ENCODE measurements at places on chromosomes 13 and 19.

- DNase-seq, result no peak
Observed at GRCh38 chr13:104491916-104492315, 1425.7 kb upstream of the SLC10A2 start.

DNA sequence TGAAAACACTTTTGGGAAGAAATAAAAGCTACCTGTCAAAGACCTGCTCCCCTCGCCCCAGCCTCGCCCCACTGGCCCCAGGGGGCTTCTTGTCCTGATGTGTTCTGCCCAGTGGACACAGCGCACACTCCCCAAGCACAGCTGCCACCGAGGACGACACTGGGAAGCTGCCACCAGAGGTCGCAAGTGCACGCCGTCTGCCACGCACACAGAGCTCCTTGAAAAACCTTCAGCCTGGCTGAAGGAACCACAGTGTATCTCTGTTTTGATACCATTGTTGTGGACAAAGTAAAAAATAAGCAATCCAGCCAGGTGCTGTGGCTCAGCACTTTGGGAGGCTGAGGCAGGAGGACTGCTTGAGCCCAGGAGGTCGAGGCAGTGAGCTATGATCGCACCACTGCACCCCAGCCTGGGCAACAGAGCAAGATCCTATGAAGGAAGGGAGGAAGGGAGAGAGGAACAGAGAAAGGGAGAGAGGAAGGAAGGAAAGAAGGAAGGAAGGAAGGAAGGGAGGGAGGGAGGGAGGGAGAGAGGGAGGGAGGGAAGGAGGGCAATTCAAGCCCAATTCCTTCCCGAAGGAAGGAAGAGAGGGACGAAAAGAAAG, 57.3 kb downstream of the CEBPG start:
- DNase-seq, result peak; percentile 67

- DNase-seq, result no peak
Observed at GRCh38 chr19:37953171-37953917, 46.3 kb downstream of the SIPA1L3 start.

GRCh38 chr13:30847650-30848307, 58.3 kb upstream of the MEDAG start:
- DNase-seq, result peak; percentile 21

DNA sequence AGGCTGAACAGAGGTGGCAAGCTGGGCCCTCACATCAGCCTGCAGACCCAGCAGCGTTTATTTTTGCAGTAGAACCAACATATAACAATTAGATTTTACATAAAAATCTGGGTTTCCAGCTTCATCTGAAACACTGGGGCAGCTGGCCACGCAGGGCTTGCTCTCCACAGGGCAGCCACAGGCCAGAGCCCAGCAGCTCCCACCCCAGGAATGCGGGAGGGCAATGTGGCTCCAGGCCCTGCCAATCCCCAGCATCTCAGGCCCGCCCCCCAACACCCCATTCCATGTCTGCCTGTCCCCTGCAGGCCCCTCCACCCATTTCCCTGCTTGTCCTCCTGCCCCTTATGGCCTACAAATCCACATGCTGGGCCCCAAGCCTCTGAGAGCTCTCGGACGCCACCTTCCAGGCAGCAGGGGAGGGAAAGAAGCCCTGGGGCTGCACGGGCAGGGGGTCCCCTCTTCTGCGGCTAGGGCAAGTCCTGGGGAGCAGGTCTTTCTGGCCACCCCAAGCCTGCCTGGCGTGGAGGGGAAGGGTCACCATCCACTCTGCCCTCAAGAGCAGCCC, 15.0 kb upstream of the VSTM2B start:
- DNase-seq, result no peak

- DNase-seq, result no peak
Observed at GRCh38 chr19:18995804-18996241, 37.5 kb downstream of the SUGP2 start.

DNA sequence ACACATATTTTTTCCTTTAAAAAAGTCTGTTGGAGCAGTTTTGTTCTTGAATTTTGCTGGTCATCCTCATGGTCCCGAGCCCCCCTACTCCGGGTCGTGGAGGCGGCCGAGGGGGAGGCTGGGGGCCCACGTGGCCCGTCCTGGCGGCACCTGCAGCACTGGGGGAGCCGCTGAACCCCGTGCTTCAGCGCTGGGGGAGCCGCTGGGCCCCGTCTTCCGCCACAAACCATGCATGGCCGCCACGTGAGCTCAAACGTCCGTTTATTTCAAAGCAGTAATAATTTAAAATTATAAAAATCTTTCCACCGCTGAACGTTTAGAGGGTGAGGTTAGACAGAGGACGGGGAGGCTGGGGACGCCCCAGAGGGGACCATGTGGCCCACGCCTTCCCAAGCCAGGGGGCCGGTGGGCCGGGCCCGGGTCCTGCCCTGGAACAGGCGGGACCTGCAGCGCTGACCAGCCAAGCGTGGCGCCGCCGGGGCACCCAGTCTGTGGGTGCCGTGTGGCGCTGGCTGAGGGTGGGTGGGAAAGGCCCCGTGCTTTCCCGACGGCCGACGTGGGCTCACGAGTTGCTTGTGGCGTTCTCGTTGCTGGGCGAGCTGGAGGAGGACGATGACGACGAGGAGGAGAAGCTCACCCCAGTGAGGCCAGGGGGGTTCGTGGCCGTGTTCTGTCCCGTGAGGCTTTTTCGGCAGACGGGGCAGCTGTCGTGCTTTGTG, 8.0 kb downstream of the FGF22 start:
- DNase-seq, result no peak

GRCh38 chr19:4084547-4084877, 17.8 kb upstream of the ZBTB7A start:
- no peak for DNase-seq

DNA sequence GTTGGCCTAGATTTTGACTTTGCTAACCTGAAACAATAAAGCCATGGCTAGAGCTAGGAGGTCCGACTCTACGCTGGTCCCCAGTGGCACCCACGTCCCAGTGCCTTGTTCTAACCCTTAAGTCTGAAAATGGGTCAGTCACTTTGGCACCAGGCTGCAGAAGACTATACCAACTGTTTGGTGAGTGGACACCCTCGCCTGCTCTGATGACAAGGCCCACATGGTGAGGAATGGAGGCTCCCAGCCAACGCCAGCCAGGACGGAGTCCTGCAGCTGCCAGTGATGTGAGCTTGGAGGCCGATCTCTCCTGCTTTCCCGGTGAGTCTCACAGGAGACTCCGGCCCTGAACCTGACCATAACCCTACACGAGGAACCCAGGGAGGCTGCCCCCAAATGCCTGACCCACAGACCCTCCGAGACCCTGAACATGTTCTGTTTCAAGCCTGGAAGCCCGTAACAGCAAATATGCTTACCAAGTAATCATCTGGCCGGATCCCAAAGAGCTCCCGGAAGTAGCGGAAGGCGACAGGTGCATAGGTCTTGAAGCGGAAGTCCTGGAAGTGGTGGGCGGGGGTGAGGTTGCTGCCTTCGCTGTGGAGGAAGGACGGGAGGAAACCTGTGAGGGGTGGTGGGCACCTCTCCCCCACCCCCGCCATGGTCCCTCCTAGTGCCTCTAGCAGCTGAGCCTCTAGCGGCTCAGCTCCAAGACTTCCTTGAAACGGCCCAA, 34.1 kb upstream of the CACTIN start:
- DNase-seq, result no peak

DNA sequence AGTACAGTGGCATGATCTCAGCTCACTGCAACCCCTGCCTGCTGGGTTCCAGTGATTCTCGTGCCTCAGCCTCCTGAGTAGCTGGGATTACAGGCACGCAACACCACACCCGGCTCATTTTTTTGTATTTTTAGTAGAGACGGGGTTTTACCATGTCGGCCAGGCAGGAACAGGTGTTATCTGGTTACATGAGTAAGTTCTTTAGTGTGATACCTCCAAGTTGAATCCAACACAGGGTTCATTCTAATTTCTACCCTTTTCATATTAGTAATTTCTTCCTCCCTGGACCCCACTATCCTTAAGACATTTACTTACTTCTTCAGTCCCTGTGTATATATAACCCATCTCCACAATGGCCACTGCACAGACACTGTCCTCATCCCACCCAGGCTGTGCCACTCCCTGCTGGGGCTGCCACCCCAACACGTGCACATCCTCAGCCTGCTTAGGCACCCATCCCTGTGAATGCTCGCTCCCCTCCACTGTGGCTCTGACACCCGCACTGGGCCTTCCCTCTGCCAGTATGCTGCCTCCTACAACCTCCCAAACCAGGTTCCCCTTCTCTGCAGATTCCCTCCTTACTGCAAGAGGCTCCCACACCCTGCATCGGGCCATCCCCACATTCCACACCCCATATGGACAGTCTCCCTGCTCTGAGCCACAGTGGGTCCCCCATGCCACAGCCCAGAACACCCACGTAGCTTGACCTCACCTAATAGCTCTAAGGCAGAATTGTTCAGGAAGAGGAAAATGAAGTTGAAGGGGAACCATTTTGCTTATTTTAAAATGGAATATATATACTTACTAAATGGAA, 147.1 kb downstream of the TBC1D4 start:
- DNase-seq, result no peak

DNA sequence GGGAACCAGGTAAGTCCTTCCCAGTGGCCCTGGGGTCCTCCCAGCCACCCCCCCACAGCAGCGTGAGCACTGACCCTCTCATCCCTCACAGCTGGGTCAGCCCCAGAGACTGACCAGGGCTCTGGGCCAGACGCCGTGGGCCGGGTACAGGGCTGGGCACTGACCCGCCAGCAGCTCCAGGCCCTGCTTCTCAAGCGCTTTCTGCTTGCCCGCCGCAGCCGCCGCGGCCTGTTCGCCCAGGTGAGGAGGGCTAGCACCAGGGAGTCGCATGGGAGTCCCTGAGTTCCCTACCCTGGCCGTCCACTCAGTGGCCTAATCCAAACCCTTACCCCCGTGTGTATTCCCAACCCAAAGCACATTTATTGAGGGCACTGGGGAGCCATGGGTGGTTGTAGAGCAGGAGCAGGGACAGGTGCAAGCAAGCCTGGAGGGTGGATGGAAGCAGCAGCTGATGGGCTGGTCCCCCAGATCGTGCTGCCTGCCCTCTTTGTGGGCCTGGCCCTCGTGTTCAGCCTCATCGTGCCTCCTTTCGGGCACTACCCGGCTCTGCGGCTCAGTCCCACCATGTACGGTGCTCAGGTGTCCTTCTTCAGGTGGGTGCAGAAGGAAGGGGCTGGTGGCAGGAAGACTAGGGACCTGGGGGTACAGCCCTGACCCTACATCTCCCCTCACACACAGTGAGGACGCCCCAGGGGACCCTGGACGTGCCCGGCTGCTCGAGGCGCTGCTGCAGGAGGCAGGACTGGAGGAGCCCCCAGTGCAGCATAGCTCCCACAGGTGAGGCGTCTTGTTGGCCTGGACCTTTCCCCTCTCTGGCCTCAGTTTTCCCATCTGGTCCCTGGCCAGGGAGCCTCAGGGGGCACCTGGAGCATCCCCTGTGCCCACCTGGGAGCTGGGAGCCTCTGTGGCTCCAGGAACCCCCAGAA, 12.6 kb upstream of the ARHGAP45 start:
- no peak for DNase-seq

- DNase-seq, result no peak
Observed at GRCh38 chr13:114062754-114063153, 69.7 kb downstream of the RASA3 start.

DNA sequence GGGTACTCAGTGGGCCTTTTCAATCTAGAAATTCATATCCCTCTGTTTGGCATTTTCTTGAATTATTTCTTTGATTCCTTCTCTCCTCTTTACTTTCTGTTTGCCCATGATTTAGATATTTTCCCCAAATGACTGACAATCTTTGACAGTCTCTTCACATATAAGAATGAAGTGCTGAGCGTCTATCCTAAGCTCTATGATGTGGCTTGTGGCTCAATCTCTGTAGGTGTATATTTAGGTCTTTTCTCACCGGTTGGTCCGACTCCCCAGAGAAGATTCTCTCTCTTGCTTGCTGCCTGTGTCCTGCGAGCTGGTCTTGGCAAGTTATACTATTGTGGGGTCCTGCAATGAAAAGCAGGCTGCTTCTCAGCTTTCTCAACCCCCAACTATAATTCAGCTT, 29.0 kb downstream of the FLT3 start:
- DNase-seq, result no peak

DNA sequence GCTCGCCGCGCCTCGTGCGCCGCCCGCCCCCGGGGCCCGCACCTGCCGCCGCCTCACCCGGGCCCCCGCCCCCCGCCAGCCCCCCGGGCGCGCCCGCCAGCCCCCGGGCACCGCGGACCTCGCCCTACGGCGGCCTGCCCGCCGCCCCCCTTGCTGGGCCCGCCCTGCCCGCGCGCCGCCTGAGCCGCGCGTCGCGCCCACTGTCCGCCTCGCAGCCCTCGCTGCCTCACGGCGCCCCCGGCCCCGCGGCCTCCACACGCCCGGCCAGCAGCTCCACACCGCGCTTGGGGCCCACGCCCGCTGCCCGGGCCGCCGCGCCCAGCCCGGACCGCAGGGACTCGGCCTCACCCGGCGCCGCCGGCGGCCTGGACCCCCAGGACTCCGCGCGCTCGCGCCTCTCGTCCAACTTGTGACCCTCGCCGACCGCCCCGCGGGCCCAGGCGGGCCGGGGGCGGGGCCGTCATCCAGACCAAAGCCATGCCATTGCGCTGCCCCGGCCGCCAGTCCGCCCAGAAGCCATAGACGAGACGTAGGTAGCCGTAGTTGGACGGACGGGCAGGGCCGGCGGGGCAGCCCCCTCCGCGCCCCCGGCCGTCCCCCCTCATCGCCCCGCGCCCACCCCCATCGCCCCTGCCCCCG, 17.2 kb downstream of the POLRMT start:
- no peak for DNase-seq

DNA sequence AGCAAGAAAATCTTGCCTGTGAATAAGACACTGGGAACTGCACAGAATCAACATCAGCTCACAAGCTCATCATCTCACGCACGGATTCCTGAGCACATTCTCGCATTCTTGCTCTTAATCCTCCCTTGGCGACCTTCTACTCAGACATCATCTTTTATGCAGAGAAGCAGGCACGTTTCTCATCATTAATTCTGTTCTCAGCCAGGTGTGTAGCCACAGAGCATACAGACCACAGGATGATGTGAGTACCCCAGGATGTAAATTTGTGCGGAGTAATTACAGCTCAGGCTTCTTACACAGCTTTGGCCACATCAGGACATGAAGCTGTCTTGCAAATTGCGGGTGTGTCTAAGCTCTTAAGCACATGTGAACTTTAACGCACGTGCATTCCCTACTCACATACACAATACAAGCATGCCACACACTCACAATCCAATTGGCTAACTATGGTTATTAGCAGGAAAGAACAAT, 36.5 kb upstream of the SACS start:
- DNase-seq, result no peak

- no peak for DNase-seq
Observed at GRCh38 chr19:17943274-17944221, 10.7 kb downstream of the CCDC124 start.

GRCh38 chr19:35715355-35715809, 2.4 kb upstream of the KMT2B start:
- no peak for DNase-seq

DNA sequence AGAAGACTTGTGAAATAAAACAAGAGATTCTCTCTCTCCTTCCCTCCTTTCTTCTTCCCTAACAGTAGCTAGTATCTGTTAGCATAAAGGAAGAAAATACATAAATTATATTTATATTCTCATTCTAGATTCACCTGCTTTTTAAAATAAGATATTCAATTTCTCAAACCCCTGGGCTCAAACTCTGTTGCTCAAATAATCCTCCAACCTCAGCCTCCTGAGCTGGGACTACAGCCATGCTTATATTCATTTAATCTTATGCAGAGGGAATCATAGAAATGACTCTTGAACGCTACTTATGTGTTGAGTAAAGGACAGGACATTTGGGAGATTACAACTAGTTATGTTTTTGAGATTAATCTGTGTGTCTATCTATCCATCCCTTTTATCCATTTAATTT, 56.2 kb downstream of the GPC5 start:
- DNase-seq, result no peak

GRCh38 chr19:46954993-46955812, 64.4 kb upstream of the NPAS1 start:
- peak; percentile 45 for DNase-seq

- DNase-seq, result no peak
Observed at GRCh38 chr19:40588926-40589569, 12.1 kb upstream of the LTBP4 start.

Data from activated naive CD4-positive, alpha-beta T cell treated with Interleukin-2 at 50 U/mL for 16 hours (primary cell).